ENCODE measurements at places on chromosomes 6 and 20. TPM values are rescaled to one million over a fixed set of nuclear protein-coding genes. Genes with fewer than 3 reads are reported as not detected.

The HACE1 gene
- 19.9 TPM for total RNA-seq

The SLC17A3 gene
- total RNA-seq, result not detected

The HCK gene
- not detected for total RNA-seq

The FHL5 gene
- not detected for total RNA-seq
